ENCODE measurements at places on chromosomes 5 and 9. TPM values are rescaled to one million over a fixed set of nuclear protein-coding genes. Genes with fewer than 3 reads are reported as not detected.

Gene SPATA9
- 0.20 TPM for total RNA-seq

Gene FOXD4L5
- total RNA-seq, result not detected

DNA sequence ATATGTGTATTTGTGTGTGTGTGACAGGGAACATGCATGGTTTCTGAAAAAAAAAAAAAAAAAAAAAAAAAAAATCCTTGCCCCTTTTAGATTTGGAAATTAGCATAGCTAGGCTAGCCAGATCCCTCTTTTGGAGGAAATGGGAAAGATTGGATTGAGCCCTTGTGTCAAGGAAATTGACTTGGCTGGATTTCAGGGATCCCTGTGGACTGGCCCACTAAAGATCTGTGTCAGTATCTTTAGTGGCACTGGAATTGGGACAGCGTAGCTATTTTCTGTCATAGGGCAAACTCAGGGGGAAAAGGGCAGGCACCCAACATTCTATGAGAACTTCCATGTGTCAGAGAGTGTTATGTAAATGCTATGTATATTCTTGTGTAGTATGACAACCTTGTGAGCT is 35.4 kb downstream of the SH3GL2 start:
- no peak for DNase-seq

DNA sequence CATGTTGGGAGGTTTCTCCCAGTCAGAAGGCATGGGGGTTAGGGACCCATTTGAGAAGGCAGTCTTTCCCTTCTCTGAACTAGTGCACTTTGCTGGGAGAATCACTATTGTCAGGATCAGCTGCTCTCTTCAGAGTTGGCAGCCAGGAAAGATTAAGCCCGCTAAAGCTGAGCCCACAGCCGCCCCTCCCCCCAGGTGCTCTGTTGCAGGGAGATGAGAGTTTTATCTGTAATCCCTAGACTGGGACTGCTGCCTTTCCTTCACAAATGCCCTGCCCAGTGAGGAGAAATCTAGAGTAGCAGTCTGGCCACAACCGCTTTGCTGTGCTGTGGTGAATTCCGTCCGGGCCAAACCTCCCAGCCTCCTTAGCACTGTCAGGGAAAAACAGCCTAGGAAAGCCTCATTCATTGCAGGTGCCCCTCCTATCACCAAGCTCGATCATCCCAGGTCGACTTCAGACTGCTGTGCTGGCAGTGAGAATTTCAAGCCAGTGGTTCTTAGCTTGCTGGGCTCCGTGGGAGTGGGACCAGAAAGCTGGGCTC is 69.8 kb downstream of the CNTLN start:
- DNase-seq, result no peak

Gene C8G
- total RNA-seq, result 110 TPM

DNA sequence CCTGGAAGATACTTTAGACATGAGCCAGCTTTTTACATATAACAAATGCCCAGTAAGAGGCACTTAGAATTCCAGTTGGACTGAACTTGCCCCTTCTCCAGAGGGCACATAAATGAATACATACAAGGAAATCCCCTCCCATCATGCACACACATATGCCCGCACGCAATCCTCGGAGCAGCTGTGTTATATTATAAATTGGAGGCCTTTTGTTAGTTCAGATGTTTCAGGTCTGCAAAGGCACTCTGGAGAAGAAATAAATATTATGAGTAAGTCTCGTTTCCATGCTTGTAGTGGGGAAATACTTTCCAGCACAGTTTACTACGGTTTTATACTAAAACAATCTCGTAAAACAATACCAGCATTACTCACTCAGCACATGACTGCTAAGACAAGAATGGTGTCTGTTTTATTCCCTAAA is 17.6 kb upstream of the MUSK start:
- DNase-seq, result no peak

DNA sequence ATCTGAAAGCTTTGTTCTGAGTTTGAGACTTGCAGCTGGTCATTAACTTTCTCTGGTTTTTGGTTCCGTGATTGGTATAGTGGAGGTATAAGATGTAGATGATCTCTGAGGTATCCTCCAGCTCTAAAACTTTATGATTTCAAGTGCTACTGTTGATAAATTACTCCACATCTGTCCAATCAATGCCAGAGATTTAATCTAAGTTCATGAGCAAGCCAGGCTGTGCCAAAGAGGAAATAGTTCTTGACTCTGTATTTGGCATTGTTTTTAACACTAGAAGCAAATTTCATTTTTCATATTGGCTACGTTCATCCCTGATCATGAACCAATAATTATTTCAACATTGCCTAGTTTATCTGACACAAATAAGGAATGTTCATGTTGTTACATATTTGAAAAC is 28.5 kb upstream of the CHD1 start:
- DNase-seq, result no peak

- no peak for DNase-seq
Measured at GRCh38 chr9:105881021-105881420, 186.7 kb downstream of the TMEM38B start.

GRCh38 chr5:142455856-142456255 is 131.0 kb upstream of the SPRY4 start:
- DNase-seq, result no peak

Gene IFT74
- total RNA-seq, result 19.9 TPM

Gene ECM2
- total RNA-seq, result 8.2 TPM

GRCh38 chr5:154587123-154588026 is 109.3 kb upstream of the HAND1 start:
- no peak for DNase-seq

DNA sequence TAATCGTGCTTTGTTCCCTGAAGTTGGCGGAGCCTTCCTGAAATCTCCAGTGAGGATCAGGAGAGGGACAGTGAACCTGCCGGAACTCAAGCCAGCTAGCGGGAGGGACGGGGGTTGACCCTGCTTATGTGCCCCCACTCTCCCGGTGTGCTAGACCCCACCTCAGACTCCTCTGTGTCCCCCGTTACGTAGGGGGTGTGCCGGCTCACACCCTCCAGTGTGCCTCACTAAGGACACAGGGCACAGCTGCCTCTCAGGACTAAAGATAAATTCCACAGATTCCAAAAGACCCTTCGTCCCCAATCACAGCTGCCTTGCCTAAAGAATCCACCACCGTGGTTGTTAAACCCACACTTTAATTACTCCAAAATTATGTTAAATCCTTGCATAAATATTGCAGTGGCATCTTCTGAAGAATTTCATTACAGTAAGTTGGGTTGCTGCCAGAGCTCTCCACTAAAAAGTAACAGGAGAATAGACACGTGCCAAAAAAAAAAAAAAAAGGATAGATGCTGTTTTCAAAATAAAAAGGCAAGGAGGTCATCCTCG is 73.7 kb downstream of the GTF3C4 start:
- DNase-seq, result no peak

Gene UNC5A
- total RNA-seq, result 0.14 TPM

DNA sequence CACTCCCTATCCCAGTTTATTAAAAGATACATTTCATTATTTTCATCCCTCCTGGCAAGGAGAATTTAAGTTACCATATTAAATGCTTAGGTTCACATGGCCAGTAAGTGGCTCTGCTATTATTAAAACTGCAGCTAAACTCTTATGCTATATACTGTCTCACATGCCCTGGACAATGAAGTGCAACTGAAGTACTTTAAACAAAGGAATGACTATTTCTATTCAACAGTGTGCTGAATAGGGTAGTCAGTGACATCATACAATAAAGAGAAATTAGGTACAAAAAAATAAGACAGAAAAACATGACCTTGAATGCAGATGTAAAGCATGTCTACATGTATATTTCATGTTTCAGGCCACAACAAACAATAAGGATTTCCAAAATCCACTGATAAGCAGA is 282.6 kb upstream of the SMC2 start:
- DNase-seq, result no peak

DNA sequence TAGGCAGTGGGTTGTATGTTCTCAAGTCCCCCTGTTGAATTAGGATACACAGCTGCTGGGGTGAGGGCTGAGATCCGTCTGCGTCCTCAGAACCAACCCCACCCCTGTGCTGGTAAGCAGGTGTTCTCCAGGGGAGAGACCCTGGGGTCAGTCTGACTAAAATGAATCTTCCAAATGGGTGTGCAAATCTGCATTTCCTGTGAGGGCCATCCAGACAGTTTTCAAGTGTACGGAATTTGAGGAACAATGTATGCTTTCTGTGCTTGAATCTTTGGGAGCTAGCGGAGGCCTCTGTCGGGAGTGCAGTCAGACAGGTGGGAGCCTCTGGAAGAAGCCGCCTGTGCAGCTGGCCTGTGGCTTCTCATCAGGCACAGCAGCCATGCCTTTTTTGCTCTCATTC is 122.9 kb downstream of the MACROH2A1 start:
- DNase-seq, result no peak

Gene PCDHGC3
- 82.4 TPM for total RNA-seq

- DNase-seq, result no peak
Measured at GRCh38 chr5:76326577-76327302, 76.3 kb upstream of the IQGAP2 start.

- no peak for DNase-seq
Measured at GRCh38 chr5:170067574-170068170, 38.0 kb upstream of the FOXI1 start.

Gene TGFBR1
- 69.2 TPM for total RNA-seq

Gene SPINK4
- total RNA-seq, result 2.5 TPM

GRCh38 chr9:1311462-1312042 is 261.4 kb downstream of the DMRT2 start:
- DNase-seq, result no peak
